NCI-H526 treated with DMSO at 0.1 percent for 48 hours (cell line): ENCODE measurements at places on chromosomes 5 and 9.

- DNase-seq: no peak
These were observed 7.6 kb downstream of the DCANP1 start for GRCh38 chr5:135439231-135440205.

- DNase-seq: peak; percentile 5
These were observed 45.4 kb upstream of the MYOT start for GRCh38 chr5:137822158-137822764.

DNA sequence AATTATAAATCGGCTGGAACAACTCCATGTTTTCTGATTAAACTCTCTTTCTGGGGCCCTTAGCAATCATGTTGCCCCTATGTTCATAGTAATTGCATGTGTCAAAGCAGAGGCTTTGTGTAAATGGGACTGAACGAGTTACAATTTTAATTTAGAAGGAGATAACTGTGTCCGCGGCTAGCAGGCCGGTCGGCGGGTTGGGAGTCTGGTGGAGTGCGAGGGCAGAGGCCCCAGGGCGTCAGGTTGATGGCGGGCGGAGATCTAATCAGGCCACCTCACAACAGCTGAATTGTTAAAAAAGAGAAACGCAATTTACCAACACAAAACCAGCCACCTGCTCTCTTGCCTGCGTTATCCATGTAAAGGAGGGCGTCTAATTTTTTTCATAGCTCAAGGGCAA is 134.9 kb upstream of the LPCAT1 start:
- DNase-seq: no peak

DNA sequence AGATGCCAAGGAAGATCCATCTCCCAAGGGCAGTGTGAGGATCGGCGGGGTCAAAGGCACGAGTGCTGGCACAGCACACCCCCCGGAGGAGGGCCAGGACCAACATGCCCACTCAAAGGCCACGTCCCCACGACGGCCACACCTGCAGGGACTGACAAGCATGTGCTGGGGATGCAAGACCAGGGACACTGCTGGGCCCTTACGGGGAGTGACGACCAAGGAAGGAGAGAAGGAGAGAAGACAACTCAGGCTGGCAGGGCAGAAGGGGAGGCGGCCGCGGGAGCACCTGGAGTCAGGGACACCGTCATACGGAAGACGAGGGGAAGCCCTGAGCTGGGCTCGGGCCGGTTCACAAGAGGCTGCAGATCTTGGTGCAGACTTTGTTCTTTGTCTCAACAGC is 10.4 kb downstream of the QSOX2 start:
- DNase-seq: no peak

- no peak for DNase-seq
These were observed 19.1 kb downstream of the SLC36A3 start for GRCh38 chr5:151284392-151284967.

- DNase-seq: no peak
These were observed 20.2 kb downstream of the NR2F1 start for GRCh38 chr5:93603078-93603792.

DNA sequence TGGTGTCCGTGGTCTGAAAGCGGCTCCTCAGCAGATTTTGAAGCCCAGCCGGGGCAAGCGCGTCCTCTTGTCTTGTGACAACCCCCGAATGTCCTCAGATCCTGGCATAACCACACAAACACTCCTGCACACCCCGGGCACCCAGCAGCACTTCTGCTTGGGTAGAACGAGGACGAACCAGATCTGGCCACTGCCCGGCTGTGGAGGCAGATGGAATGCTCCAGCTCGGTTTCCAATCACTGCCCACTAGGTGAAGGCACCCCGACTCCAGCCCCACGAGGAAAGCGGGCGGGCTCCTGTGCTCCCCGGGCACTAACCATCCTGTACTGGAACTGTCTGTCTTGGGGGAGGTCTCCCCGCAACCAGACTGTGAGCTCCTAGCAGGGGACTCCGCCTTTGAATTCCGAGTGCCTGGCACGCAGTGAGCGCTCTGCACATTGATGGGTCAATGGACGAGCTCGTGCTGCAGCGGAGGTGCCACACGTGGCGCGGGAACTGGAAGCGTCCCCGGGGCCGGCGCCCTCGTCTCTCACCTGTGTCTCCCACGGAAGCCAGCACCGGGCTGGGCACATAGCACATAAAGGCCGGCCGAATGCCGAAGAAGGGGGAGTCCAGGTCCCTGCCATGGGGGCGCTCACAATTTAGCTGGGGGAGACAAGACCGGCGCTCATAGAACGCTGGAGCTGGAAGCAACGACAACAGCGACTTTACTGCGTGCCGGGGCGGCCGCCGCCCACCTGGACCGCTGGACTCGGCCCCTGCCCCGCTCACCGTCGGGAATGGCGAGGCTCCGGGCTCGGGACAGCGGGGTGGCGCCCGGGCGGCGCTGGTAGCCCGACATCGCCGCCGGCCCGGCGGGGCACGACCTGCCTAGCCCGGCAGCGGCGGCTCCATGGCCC is 608 bp downstream of the ENTR1 start:
- no peak for DNase-seq

DNA sequence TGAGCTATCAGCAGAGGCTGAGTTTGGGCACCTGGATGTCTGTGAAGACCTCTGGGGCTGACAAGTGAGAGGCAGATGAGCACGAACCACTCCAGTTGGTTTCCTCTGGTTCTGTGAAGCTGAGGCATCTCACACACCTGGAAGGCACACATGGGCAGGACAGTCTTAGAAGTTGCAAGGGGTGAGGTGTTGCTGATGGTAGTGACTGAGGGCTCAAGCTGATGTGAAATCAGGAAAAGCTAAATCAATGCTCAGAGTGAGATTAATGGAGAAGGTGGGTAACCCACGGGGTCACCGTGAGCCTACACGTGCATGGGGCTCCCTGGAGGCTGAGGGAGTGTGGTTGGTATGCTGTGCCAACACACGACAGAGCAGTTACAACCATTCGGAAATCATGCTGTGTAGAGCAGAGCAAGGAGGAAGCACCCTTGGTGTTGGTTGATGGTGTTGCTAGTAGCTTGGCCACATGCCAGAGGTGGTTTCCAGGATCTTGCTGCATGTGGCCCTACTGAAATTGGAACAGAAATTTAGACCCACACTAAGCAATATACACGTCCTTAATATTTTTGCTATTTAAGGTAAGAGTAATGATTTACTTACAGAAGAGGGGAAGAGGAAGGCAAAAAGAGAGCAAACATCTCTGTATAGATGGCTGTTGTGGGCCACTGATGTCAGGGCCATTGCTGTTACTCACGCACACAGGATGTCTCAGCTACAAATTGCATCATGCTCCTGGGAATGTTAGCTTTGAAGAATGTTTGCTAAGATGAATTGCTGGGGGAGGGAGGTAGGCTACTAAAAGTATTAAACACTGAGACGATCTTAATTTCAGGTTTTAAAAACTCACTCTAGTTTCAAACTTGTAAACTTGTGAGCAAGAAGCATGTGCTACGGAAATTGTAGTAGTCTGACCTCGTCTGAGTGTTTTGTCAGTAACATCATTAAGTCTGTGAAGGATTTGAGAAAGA is 170.5 kb downstream of the ARHGEF28 start:
- no peak for DNase-seq

DNA sequence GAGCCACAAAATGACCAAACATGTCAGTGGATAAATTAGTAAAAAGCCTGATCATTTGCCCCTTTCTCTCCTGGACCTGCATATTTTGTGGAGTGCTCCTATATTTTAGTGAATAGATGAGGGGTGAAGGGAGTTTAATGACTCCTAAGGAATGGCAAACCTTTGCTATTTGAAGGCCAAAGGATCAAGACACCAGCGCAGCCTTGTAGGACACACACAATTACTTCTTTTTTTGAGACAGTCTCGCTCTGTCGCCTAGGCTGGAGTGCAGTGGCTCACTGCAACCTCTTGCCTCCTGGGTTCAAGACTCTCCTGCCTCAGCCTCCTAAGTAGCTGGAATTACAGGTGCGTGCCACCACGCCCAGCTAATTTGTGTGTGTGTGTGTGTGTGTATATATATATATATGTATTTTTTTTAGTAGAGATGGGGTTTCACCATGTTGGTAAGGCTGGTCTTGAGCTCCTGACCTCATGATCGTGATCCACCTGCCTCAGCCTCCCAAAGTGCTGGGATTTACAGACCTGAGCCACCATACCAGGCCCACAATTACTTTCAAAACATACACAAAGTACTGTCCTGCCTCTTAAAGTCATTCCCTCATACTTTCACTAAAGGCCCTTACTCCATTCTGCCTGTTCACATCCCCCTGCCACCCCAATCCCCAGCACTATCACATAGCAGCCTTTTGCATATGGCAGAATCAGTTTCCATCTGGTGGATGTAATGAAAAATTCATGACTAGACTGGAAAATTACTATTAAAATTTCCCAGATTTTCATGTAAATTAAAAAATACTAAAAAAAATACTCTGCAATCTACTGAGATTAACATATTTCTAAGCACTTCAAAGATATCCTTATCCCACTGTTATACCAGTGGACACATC is 60.4 kb downstream of the CSNK1A1 start:
- DNase-seq: no peak

DNA sequence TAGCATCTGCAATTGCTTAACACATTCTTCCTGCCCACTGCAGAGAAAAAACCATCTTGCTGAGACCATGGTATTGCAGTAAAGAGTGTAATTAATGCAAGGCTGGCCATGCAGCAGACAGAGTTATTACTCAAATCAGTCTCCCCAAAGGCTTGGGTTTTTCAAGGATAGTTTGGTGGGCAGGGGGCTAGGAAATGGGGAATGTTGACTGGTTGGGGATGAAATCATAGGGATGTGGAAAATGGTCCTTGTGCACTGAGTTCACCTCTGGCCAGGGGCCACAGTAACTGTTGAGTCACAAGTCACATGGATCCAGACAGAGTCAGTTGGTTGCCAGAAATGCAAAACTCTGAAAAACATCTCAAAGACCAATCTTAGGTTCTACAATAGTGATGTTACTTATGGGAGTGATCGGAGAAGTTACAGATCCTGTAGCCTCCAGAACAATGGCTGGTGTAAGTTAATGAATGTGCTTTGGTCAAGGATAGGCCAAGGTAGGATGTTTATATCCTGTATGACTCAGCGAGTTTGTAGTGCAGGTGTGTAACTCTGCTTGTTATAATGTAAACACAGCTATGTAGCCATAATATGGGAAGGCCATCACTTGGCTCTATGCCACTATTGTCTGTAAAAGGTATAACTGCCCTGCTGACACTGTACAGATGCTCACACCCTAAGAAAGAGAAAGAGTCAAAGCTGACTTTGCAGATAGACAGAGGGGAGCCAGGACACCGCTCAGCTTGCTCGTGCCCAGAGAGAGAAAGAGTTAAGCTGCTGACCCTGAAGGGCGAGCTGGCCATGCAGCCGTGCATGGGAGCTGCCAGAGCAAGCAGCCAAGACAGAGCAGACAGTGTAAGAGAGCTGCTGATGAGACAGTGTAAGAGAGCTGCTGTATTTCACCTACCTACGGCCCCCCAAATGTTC is 27.2 kb downstream of the C9orf152 start:
- no peak for DNase-seq

DNA sequence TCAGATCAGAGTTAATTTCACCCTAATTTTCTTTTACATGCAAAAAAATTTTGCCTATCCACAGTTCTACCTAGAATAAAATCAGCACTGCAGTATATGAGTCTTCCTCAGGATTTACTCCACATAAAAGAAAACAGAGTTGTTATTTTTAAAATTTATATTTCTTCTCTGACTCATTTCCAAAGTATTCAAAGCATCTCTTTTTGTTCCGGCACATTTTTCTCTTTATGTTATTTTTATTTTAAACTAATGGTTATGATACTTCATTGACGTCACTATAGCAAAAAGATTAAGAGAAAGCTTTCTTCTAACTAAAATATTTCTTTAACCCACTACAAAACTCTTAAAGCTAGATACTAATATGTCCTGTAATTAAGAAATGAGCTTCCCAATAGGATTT is 590.4 kb downstream of the PRELID2 start:
- no peak for DNase-seq

GRCh38 chr9:86843206-86843605 is 104.1 kb downstream of the GAS1 start:
- no peak for DNase-seq

DNA sequence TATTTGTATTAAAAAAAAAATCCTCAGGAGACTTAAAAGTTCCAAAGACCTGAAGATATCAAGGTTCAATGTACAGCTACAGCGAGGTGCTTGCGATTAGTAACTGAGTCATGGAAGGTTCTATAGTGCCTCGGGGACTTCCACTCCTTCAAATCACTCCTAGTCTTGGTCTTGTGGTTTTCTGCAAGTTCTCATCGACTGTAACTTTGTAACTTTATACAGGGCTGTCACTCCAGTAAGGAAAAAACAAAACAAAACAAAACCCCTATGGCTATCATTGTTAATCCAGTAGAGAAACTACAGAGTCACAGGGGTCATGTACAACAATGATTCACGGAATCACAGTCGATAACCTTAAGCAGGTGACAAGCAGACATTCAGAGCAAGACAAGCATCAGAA is 39.8 kb upstream of the SELENOP start:
- no peak for DNase-seq

DNA sequence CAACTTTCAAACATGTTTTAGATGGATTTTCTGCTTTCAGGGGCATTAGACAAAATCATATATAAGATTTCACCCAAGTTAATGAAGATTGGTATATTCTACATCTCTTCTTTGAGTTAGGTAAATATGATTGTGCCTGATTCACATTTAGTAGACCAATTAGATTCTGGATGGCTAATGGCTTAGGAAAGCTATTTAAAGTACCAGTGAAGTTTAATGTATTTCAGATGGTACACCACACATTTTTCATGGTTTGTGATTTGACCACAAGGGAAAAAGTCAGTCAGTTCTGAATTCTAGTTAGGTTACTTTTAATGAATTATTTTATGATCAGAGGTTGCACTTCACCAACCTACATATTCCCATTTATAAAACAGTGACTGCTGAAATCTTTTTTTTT is 409.7 kb downstream of the ADGRV1 start:
- DNase-seq: no peak

- DNase-seq: peak; percentile 43
These were observed 104.9 kb downstream of the CFAP90 start for GRCh38 chr5:7745882-7746610.

- DNase-seq: no peak
These were observed 176.1 kb upstream of the MVB12B start for GRCh38 chr9:126150411-126151030.

DNA sequence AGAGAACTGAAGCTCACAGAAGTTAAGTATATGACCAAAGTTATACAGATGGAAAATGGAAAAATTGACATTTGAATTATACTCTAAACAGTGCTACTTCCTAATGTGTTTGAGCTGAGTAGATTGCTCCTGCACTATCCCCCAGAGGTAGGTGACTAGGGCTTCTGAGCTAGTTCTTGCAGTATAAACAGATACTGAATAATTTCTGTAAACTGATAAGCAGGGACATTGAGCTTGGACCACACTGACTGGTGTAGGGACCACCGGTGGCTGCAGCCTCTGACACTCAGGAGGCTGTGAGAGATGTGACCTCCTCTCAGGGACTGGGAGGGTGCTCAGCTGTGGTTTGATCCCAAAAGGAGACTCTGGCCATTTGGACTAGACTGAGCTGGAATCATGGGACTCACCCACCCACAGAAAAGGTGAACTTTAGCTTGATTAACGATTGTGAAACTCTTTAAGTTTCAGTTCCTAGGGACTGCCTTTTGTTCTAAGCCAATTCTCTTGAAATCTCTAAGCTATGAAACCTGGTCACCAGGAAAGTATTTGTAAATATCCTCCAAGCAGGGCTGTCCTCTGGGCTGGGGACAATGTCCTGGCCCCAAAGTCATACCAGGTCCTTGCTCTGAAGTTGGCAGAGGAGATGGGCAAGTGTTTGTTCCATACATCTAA is 291.5 kb downstream of the SEC61B start:
- no peak for DNase-seq

GRCh38 chr5:164256351-164256750 is 750.9 kb downstream of the MAT2B start:
- no peak for DNase-seq

- no peak for DNase-seq
These were observed 175.1 kb upstream of the PITX1 start for GRCh38 chr5:135208903-135209721.
